ENCODE measurements at places on chromosomes 6 and 20. TPM values are rescaled to one million over a fixed set of nuclear protein-coding genes. Genes with fewer than 3 reads are reported as not detected.

LGSN gene
- 4.1 TPM for total RNA-seq

SLC32A1 gene
- not detected for total RNA-seq

SYCP2L gene
- 1.00 TPM for total RNA-seq

PRKN gene
- total RNA-seq = 2.8 TPM

BTN1A1 gene
- 0.60 TPM for total RNA-seq

CST2 gene
- total RNA-seq = not detected

RAET1L gene
- not detected for total RNA-seq

ITPA gene
- total RNA-seq = 27.8 TPM

AURKA gene
- 16.9 TPM for total RNA-seq

LY86 gene
- 0.27 TPM for total RNA-seq

COL11A2 gene
- total RNA-seq = 2.5 TPM

CITED2 gene
- 262 TPM for total RNA-seq

GRM1 gene
- total RNA-seq = 0.08 TPM

TFAP2C gene
- total RNA-seq = 1.7 TPM

GTSF1L gene
- not detected for total RNA-seq

MAPK14 gene
- total RNA-seq = 86.5 TPM

GRCh38 chr6:10794239-10794638 lies 44.1 kb downstream of the MAK start:
- no peak for DNase-seq

DNA sequence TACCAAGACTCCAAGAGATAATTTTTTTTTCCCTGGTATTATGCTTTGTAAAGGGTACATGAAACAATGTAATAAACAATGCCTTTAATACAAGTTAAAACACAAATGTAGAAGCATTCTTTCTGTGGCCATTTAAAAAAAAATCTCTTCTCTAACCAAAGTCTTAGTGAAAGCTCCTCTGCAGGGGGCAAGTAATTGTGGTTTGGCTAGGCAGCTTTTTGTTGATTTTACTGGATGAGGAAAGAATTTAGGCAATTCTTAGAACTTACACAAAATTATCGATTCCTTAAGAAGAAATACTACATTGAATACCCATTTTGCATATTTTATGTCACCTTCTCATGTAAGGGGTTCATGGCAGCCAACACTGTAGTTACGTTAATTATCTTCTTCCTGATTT lies 12.4 kb downstream of the TFB1M start:
- DNase-seq = no peak

DNA sequence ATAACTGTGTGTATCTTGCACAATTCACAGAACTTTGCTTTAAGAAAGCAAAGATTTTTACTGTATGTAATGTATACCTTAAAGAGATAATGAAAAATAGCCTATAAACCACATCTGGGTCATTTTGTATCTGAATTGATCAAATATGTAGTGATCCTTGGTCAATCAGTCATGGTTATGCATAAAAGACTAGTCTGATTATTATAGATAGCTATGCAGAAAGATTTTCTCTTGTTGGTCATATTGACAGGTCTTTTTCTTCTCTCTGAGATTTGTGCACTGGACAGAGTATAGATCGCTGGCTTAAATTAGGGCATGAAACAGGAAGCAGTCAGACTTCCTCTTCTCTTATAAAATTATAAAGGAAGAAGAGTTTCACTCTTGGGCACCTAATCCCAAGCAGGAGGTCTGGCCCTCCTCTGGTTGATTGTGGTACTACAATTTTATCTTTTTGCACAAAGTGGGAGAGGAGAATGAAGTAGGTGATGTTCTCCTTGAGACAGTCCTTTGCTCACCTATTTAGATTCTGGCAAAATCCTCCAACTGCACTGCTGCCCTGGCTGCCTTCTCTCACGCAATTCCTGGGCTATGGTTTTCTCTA lies 380.9 kb upstream of the RGS17 start:
- peak; percentile 53 for DNase-seq

GRCh38 chr6:128655978-128656498 lies 135.6 kb upstream of the PTPRK start:
- DNase-seq = no peak

- DNase-seq = no peak
Observed at GRCh38 chr20:25256226-25256859, 8.5 kb downstream of the PYGB start.

DNA sequence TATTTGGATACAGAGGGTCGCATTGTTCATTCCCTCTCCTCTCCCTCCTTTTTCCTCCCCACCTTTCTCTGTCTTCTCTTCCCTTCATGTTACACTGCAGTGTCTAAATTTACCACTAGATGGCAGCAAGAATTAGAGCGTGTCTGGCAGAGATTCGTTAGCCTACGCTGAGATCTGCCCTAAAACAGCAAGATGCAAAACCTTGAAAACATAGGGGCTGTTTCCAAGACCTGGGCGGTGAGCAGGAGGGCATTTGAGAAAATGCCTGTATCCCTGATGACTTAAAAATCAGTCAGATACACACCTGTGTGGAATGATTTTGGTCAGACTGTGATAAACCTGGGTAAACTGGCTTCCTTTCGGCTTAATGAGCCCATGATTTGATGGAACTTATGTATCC lies 101.5 kb upstream of the ISM1 start:
- DNase-seq = peak; percentile 79

DNA sequence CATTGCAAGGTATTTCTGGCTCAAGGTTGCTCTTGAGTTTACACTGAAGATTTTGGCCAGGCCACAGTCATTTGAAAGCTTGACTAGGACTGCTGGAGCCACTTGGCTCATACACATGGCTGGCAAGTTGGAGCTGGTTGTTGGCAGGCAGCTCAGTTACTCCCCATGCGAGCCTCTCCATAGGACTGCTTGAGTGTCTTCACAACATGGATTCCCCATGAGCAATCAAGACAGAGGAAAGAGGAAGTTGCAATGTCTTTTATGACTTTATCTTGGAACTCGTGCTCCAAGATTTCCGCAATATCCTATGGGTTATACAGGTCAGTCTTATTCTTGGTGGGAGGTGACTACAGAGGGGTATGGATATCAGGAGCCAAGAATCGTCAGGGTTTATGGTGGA lies 1.4 kb upstream of the MANBAL start:
- no peak for DNase-seq

DNA sequence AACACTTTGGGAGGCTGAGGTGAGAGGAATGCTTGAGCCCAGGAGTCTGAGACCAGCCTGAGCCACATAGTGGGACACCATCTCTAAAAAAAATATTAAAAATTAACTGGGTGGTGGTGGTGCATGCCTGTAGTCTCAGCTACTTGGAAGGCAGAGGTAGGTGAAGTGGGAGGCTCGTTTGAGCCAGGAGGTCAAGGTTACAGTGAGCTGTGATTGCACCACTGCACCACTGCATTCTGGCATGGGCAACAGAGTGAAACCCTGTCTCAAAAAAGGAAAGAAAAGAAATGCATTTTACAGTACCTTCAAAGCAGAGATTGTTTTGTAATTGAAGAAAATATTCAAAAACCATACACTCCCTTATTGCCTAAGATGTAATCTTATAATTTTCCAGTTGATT lies 6.5 kb downstream of the OCSTAMP start:
- no peak for DNase-seq

GRCh38 chr6:145539831-145540230 lies 195.5 kb downstream of the EPM2A start:
- no peak for DNase-seq

DNA sequence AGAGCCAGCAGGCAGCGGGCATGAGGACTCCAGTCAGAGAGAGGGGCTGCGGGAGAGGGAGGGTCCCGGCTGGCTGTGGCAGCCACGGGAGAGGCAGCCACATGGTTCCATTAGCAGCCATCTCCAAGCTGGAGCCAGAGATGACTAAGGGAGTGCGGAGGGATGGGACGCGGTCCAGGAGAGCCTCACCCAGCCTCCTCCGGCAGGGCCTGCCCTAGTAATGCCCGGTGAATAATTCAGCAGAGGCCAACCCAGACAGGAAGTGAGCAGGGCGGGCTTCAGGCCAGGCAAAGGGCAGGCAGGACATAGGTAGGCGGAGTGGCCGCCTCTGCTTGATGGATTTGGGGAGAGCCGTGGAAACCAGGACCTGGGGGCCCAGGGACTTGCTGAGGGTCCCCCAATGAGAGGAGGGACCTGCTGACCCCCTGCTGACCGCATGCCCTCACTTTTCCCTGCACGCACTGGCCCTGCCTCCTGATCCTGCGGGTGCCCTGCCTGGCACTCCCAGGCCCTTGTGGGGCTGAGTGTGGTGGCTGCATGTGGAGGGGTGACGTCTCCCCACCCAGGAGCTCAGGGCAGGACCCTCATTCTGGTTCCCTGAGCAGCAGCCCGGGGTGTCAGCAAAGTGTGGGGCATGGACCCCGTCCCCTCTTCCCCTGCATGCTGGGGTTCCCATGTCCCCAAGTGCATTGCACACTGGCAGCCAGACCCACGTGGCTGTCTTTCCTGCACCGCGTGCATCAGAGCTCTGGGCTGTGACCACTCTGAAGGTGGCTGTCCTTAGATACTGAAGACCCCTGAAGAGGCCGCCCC lies 51.8 kb upstream of the SLCO4A1 start:
- DNase-seq = no peak

DNA sequence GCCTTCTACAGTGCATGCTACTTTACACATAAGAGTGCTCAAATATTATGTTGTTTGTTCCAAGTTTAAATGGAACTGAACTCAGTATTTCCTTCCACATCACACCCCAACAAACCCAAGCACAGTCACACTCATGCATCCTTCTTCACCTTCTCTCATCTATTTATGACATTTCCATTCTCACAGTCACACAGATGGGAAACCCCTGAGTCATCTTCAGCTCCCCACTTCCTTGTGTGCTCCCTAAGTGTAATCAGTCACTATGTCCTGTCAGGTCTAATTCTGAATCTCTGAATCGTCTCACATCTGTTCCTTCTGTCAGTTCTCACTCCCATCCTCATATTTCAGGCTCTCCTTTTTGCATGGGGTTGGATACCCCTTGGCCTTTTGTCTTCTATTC lies 96.0 kb downstream of the RIMS1 start:
- DNase-seq = no peak

- no peak for DNase-seq
Observed at GRCh38 chr20:43921227-43921780, 6.7 kb downstream of the TOX2 start.

- DNase-seq = no peak
Observed at GRCh38 chr6:124777863-124778262, 184.4 kb upstream of the RNF217 start.

- no peak for DNase-seq
Observed at GRCh38 chr6:17156966-17157365, 55.1 kb downstream of the STMND1 start.

DNA sequence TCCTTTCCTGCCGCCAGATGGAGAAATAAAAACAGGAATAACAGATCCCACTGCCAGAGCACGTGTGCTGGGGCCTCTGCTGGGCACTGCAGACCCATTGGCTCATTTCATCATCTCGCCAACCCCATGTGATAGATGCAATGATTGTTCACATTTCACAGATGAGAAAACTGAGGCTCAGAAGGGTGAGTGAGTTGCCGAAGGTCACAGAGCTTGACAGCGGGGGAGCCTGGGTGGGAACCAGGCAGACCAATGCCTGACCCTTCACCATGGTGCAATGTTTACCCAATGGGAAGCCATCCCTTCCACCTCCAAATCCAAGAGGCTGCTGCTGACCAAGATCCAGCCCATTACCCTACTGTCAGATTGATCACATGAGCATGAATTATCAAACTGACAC lies 105.1 kb downstream of the JPH2 start:
- DNase-seq = no peak

DNA sequence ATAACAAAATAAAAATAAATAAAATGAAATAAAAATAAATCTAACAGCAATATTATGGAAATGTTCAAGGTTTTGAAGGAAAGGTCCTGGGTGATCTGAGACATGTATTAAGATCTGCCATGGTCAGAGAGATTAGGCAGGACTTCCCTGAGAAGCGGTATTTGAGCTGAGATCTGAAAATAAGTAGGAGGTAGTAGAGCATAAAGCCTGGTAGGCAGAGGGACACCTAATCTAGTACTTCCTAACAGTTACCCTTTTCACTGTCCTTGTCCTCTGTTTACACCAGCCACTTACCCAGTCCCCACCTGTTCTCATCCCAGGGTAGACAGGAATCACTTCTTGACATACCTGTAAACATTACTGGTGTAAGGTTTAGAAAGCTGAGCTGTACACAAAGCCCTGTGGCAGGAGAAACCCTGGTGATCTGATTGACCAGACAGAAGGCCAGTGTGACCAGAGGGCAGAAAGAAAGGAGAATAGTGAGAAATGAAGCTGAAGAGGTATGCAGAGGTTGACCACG lies 8.3 kb upstream of the ZNF318 start:
- no peak for DNase-seq

DNA sequence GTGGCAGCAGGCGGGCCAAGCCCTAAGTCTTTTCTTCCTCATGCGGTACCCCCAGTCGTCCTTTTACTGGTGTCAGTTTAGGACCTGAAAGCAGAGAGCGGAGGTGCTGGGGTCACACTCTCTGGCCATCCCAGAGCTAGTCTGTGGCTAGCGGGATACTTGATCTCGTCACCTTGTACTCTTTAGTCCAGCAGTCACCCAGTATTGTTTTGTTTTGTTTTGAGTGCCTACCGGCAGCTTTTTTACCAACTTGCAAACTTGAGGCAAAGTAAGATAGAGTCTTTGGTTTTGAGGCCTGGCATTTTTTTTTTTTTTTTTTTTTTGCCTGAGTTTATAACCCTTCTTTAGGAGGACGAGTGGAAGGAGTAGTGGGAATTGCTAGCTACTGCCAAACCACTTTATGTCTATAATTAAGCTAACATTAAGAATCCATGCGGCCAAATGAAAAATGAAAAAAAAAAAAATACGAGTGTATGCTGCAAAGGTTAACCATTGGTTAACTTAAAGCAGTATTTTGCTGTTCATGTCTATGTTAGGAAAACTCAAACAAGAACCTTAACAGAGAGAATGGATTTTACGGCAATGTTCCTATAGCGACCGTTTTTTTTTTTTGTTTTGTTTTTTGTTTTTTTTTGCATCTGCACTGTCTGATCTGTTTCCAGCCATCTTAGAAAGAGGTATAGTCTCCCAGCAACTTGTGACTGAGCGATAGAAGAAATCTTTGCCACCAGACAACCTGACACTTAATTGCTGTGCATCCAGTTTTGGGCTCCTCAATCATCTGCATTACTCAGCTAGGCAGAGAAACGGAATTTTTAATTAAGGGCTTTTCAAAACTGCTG lies 56.9 kb downstream of the FAM217A start:
- DNase-seq = no peak

GRCh38 chr20:11791835-11792567 lies 125.7 kb upstream of the BTBD3 start:
- peak; percentile 23 for DNase-seq

GRCh38 chr6:43125555-43125954 lies 45.5 kb upstream of the SRF start:
- no peak for DNase-seq

DNA sequence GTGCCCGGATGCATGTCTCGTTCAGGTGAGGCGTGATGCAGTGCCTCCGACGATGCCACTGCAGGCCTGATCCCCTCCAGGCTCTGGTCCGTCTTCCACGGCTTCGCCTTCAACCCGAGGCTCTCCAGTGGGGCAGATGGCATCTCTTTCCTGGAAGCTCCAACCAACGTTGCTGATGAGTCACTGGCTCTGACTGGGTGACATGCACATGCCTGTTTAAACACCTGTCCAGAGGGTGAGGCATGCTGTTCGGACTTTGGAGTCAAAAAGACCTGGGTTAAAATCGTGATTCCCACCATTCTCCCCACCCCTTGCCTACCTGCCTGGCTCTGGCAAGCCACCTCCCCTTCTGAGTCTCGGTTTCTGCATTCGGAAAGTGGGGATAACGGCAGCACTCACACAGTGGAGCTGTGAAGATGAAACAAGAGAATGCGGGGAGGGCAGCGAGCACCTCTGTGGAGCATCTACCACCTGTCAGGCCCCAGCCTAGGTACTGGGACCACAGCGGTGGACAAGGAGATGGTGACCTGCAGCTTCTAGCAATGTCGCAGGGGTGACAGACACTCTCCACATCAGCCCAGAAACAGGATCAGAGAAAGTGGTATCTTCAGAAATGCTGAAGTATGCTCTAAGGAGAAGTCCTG lies 8.5 kb upstream of the EDN3 start:
- peak; percentile 44 for DNase-seq
